ENCODE measurements at places on chromosomes 6 and 20.

DNA sequence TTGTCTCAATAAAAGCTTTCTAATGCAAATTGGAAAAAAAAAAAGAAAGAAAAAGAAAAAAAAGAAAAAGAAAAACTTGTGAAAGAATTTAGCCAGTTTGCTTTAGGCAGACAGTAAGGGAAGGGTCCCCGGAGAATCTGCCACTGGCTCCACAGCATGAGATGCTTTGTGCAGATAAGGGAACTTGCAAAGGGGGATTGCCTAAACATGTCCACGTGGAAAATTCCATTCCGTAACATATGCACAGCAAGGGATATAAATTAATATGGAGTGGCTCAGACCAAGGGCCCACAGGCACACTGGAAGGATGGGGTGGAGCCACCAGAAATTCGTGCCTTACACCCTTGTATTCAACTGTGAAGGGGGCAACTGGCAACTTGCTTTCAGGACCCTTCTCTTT lies 45.4 kb downstream of the MKKS start:
- DNase-seq = no peak

GRCh38 chr6:82114748-82115147 lies 132.8 kb downstream of the IBTK start:
- no peak for DNase-seq

GRCh38 chr20:50729901-50730764 lies 1.2 kb upstream of the PARD6B start:
- no peak for DNase-seq

GRCh38 chr6:118893064-118893806 lies 717 bp upstream of the ASF1A start:
- DNase-seq = no peak

DNA sequence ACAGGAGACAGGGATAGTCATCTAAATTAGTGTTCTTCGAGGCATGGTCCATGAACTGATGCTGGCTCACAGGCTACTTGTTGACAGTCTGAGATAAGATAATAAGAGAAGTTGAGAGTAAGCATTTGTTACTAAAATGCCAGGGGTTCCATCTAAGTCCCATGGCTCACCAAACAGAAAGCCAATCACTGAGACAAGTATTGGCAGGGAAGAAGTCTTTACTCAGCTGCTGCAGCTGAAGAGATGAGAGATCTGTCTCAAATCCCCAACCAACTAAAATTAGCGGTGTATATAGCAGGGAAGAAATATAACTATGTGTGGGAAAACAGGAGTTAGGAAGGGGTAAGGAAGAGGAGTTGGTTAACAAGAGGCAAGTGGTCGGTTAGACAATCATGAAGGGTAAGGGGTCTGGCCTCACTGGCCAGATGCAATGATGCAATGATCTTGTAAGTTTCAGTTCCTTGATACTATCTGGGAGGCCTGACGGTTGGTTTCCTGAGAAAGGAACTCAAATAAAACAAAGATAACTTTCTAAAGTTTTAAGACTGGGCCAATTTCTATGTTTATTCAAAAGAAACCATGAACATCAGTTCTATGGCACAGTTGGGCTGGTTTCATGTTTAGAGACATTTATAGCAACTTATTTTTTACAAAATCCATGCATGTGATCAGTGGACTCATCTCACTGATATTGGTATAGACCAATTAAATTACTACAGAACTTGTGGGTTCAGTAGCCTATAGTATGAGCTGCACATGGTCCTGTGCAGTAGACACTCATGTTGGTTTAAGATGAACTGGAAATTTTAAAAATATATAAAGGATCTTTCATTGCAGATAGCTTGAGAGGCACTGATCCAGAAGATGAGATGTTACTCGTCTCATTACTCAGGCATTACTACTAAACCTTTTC lies 9.9 kb upstream of the HEBP2 start:
- no peak for DNase-seq

GRCh38 chr6:41055149-41055548 lies 2.1 kb downstream of the APOBEC2 start:
- no peak for DNase-seq

- DNase-seq = no peak
Observed at GRCh38 chr20:44701858-44702256, 13.3 kb upstream of the CCN5 start.

- DNase-seq = no peak
Observed at GRCh38 chr6:906920-907319, 214.0 kb upstream of the EXOC2 start.

- DNase-seq = no peak
Observed at GRCh38 chr20:19254956-19255355, 42.5 kb downstream of the SLC24A3 start.

- DNase-seq = peak; percentile 62
Observed at GRCh38 chr6:31575335-31575901, at the start of gene TNF. Gene TNF (plus strand): TSS chr6:31575565. CDS start chr6:31575742, 177 bp downstream.

- no peak for DNase-seq
Observed at GRCh38 chr6:37709932-37710555, 12.4 kb upstream of the MDGA1 start.

GRCh38 chr6:148565930-148566663 lies 180.7 kb upstream of the UST start:
- no peak for DNase-seq

GRCh38 chr6:162337412-162337811 lies 390.2 kb downstream of the PRKN start:
- DNase-seq = no peak

- DNase-seq = no peak
Observed at GRCh38 chr6:25138934-25139415, 140.2 kb upstream of the CARMIL1 start.

DNA sequence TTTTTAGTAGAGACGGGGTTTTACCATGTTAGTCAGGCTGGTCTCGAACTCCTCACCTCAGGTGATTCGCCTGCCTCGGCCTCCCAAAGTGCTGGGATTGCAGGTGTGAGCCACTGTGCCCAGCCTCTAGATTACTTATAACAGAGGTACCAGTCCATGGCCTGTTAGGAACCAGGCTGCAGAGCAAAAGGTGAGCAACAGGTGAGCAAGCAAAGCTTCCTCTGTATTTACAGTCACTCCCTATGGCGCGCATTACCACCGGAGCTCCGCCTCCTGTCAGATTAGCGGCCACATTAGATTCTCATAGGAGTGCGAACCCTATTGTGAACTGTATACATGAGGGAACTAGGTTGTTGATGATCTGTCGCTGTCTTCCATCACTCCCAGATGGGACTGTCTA lies 178.0 kb upstream of the SALL4 start:
- no peak for DNase-seq

DNA sequence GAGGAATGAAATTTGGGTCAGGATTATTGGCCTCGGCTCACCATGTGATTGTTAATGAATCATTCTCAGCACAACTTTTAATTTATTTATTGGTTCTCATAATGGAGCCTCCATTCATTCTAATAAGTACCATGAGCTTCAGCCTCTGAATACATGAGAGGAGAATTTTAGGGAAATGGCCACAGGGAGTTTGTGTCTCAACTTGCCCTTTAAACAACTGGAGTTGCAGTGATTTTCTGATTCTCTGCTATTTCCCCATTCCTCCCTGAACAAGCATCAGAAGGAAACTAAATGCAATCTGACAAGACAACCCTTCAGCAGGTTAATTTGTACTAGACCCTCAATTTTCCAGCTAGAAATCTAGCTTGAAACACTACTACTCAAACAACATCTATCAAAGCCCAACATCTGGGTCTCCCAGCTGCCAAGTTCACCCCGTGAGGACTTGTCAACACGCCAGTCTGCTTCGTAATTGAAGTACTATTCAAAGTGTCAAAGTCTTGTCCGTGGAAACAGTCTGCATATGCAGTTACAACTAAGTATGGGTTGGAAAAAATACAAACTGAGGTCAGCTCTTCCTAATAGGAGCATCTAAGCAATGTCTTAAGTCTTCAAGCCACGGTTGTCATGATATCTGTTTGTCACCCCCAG lies 235.4 kb downstream of the CDH4 start:
- DNase-seq = no peak

DNA sequence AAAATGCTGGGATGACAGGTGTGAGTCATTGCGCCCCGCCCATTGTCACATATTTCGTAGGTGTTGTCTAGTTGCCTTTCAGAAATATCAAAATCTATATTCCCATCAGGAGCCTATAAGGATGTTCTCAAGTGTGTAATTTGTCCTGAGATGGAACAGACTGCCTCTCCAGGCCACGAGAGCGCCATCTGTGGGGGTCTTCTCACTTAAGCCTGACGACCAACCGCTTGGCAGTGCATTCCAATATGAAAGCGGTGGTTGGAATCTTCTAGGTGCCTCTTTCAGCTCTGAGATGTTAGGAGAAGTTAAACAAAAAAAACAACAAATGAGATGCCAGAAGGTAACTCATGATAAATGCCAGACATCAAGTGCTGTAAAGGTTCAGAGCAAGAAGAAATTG lies 488.5 kb downstream of the QKI start:
- no peak for DNase-seq

DNA sequence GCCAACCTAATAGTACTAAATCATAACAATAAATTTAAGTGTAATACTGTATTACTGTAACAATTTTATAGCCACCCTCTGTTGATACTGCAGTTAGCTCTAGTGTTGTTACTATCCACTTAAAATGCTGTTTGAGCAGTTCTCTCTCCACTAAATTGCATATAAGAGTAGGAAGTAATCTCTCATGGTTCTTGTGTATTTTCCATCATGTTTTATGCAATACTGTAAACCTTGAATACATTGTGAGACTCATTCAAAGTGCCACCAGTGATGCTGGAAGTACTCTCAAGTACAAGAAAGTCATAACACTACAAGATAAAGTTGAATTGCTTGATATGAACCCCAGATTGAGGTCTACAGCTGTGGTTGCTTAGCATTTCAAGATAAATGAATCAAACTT lies 65.5 kb downstream of the WASF1 start:
- DNase-seq = no peak

DNA sequence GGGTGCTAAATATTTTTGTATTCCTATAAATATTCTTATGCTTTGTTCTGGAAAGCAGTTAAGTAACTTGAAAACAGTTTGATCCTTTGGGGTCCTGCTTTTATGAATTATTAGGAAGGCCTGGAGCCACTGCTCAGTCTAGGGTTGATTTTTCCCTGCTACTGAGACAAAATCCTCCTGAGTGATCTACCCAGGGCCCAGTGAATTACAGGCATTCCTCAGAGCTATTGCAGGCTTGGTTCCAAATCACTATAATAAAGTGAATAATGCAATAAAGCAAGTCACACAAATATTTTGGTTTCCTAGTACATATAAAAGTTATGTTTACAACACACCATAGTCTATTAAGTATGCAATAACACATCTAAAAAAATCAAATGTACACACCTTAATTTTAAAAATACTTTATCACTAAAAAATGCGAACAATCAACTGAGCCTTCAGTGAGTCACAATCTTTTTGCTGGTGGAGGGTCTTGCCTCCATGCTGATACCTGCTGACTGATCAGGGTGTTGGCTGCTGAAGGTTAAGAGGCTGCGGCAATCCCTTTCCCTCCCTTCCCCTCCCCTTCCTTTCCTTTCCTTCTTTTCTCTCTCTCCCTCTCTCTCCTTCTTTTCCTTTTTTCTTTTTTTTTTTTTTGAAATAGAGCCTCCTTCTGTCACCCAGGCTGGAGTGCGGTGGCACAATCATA lies 43.0 kb downstream of the DNAAF9 start:
- DNase-seq = no peak

DNA sequence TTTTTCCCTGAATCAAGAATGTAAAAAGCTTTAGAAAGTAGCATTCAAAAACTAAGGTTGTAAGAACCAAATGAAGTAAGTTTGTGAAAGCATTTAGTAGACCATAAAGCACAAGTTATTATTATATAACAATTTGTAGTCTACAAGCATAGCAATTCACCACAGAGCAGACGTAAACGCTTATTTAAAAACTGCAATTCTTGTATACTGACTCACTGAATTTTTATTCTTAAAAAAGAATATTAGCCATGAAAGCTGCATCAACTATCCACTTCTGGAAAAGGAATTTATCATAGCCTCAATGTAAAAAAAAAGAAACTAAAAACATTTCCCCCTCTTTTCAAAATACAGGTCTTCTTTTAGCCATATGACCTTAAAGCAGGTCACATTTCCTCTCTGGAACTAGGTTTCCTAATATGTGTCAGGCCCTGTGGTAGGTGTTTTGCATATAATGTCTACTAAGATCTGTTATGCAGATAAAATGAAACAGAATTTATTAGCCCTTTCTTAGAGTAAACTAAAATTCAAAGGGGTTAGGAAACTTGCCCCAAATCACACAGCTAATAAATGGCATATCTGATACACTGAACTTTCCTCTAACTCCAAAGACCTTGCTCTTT lies 2.1 kb downstream of the MAP3K7 start:
- DNase-seq = no peak

DNA sequence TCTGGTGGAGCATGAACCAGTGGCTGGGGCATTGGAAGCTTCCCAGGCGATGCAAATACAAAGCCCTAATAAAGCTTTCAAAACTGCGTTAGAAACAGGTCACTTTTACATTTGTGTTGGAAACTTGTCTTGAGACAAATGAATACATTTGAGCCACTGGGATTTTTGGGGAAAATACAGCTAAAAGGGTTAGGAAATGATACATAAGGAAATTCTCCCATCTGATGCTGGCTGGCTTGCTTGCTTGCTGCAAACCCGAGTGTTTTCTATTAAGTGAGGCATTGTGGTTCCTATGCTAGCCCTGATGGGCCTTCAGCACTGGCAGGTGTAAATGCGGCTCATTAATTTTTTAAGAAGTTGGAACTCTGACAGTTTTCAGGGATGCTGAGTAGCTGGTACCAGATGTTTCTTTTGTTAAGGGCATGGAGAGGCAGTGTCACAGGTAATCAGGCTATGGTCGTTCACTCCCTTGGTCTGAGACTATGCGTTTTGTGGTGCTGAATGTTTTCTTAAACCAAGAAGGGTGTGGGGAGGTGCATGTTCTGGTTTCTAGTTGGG lies 35.2 kb downstream of the RREB1 start:
- DNase-seq = no peak

DNA sequence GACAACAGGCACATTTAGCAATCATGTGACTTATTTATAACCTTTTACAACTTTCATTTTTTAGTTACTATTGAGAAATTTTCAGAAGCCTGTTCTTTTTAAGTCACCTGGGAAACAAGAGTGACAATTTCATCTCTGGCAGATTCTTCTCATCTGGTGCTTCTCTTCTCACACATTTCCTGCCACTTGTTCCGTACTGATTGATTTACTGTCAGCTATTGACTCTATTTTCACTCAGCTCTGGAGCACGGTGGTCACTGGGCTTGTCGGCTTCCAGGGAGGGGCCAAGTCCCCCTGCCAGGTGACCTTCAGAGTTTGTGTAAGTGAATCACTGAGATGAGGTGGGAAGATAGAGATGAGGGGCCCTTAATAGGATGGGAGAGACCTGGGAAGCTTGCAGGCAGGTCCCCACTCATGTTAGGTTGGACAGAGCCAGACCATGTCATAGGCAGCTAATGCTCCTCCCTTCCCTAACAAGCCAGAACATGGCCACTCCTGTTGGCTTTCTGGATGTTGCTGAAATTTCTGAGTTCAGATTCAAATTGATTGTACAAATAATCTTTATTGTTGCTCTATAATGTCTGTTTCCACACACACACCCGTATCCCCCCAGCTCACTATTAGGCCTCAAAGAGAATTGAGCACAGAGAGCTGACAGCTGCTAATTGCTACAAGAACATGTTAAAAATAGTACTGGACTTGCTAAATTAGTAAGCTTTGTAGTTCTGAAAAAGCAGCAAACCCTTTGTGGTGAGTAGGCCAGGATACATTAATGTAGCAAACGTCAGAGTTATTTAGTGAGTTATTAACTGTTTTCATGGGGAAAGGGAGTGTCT lies 13.3 kb downstream of the DUSP22 start:
- DNase-seq = no peak

GRCh38 chr6:15480525-15480924 lies 182.3 kb downstream of the DTNBP1 start:
- no peak for DNase-seq

- no peak for DNase-seq
Observed at GRCh38 chr6:157430834-157431233, 49.8 kb downstream of the ZDHHC14 start.

GRCh38 chr6:56923565-56923964 lies 31.3 kb upstream of the BEND6 start:
- no peak for DNase-seq
